Skin of body (tissue), 3 donors: ENCODE measurements at places on chromosomes 3 and 15.

DNA sequence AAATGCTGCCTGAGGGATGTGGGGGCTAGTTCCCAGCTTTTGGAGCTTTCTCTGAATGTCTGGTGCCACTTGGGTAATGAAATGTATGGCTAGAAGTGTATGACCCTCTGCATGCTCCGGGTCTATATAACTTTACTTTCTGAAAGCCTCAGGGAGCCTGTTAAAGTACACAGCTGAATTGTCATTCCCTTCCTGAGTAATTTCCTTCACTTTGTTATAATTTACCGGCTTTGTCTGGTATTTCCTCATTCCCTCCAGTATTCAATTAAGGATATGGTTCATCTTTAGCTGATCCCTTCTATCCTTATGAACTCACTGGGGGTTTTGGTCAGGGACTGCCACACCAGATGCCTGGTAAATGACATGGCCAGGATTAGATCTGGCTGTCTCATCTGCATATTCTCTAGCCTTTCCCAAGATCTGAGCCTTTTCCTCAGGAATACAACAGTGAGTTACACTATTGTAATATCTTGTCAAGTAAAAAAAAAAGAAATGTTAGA lies 620.3 kb downstream of the ZPLD1 start:
- no peak for DNase-seq

- DNase-seq: peak; percentile 40
These were observed 215.3 kb downstream of the ROBO2 start for GRCh38 chr3:77254967-77255831.

DNA sequence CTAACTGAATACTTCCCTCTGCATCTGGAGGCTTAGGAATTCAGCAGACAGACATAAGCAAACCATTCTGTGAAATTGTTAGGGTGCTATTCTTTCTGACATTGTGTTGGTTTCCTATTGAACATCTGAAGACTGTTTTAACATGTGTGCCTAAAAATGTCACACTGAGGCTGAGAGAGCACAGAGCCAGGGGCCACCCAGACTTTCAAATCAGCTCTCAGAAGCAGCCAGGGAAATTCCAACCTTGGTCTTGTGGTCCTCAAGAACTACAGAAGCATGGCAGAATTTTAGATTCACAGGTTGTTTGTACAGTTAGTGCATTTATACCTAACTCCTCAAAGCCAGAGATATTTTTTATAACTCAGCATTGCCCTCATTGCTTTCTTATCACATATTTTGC lies 929.2 kb upstream of the CFAP20DC start:
- no peak for DNase-seq

DNA sequence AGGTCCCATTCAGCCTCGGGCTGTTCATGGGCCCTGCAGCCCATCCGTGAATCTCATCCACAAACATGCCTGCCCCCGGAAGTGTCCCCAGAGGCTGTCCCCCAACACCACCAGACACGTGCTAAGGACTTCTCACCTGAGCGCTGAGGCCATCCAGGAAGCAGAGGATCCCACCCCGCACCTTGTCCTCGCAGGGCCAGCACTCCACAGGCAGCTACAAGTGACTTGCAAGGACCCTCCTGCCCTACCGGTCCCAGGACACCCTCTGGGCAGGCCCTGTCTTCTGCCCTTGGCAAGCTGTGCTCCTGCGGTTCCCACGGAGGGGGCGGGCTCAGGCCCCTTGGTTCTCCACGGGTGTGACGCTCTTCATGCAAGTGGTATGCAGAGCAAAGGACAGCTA lies 146.0 kb downstream of the NUP210 start:
- no peak for DNase-seq
